ENCODE measurements at places on chromosomes 12 and 14.

- no peak for DNase-seq
These were observed 27.6 kb upstream of the GALNT9 start for GRCh38 chr12:132356691-132357622.

GRCh38 chr12:43957732-43958372 is 122.0 kb downstream of the TMEM117 start:
- no peak for DNase-seq

- no peak for DNase-seq
These were observed 985.5 kb downstream of the DIO2 start for GRCh38 chr14:79225815-79226214.

DNA sequence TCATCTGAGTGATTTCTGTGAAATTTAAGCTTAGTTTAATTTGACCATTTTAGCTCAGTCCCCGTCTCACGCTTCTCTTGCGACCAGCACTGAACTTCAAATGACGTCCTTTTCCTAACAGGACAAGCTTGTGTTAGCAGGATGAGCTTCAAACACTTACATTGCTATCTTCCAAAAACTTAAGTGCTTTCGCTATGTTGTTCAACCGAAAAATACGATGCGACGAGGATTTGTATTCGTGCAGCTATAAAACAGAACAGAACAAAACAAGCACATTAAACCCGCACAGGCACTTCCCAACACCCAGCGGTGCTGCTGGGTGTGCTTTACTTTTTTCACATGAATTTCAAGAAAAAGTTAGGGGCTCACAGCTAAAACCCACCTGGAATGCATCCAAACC is 64.2 kb upstream of the DICER1 start:
- DNase-seq: no peak

DNA sequence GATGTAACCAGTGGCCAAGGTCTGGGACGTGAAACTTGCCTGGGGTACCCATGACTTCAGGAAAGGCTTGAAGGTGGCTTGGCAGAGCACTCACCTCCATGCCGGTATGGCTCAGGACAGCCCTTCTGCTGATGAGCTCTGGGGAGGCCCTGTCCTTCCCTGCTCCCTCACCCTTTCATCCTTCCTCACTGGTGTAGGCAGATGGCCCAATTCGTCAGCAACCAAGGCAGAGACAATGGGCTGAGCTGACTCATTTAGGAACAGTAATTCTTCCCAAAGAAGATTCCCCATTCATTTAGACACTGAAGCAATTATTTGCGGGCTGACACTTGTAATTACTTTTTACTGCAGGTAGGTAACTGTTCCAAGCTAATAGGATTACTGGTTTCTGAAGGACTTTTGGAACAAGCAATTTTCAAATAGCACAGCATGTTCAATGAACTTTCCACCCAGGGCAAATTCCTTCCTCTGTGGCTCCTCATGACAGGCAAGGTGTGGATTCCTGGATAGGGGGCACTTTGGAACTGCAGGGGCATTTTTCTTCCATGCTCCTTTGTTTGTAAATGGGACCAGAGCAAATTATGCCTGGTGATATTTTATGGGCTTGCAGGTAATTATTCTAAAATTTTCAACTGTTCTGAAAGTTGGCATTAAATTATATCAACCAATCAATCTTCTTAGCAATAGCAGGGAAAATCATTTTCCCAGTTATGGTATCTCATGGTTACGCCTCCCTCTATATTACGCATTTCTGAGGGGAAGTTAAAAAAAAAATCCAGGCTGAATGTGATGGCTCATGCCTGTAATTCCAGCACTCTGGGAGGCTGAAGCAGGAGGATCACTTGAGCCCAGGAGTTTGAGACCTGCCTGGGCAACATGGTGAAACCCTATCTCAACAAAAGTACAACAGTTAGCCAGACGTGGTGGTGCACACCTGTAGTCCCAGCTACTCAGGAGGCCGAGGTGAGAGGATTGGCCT is 24.1 kb upstream of the NRDE2 start:
- no peak for DNase-seq

- DNase-seq: no peak
These were observed 41.0 kb upstream of the NCOR2 start for GRCh38 chr12:124608450-124608870.

- DNase-seq: no peak
These were observed 16.5 kb upstream of the YY1 start for GRCh38 chr14:100222224-100223093.

DNA sequence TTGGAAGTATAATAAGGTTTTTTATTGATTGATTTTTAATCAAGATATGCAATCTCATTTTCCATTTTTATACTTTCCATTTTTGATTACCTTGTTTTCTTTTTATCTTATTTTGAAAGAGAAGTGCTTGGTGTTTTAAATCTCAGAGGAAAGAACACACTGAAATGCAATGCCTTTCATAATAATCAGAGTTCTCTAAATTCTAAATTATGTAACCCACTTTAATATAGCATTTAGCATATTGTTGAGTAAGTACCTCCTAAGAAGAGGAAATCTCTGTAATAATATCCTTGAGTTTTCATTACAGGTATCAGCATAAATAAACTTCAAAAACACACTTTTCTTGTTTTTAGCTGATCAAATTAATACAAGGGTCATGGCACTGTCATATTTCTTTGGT is 96.9 kb downstream of the GTF2A1 start:
- no peak for DNase-seq

DNA sequence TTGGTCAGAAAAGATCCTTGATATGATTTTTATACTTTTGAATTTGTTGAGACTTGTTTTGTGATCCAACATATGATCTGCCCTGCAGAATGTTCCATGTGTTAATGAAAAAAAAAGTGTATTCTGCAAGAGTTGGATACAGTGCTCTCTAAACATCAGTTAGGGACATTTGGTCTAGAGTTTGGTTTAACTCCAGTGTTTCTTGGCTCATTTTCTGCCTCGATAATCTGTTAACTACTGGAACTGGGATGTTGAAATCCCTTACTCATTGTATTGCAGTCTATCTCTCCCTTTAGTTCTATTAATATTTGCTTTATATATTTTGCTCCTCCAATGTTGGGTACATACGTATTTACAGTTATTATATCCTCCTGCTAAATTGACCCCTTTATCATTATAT is 18.3 kb upstream of the TXNRD1 start:
- DNase-seq: no peak

DNA sequence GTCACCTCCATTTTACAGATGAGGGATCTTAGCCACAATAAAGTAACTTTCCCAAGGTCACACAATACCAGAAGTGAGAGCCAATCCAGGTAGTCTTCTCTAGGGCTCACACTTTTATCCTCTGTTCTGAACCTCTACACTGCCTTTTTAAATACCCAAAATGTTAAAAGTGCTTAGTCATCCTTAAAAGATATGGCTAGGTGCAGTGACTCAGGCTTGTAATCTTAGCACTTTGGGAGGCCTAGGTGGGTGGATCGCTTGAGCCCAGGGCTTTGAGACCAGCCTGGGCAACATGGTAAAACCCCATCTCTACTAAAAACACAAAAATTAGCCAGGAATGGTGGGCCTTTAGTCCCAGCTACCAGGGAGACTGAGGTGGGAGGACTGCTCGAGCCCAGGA is 104.1 kb upstream of the PPP4R3A start:
- DNase-seq: no peak
